ENCODE measurements at places on chromosomes 11 and 22. TPM values are rescaled to one million over a fixed set of nuclear protein-coding genes. Genes with fewer than 3 reads are reported as not detected.

Gene LMO1
- total RNA-seq = not detected

Gene GGTLC2
- not detected for total RNA-seq

GRCh38 chr11:75721852-75722668 lies 4.4 kb downstream of the MOGAT2 start:
- DNase-seq = peak; percentile 58

Gene OR51B5
- not detected for total RNA-seq

Gene CABP7
- total RNA-seq = not detected

- no peak for DNase-seq
These were observed 19.6 kb downstream of the GDPD5 start for GRCh38 chr11:75505916-75506692.

GRCh38 chr11:17992916-17993315 lies 19.9 kb downstream of the SERGEF start:
- no peak for DNase-seq

Data from transverse colon (tissue), 4 donors.